K562 (cell line): ENCODE measurements at places on chromosomes 4 and X. TPM values are rescaled to one million over a fixed set of nuclear protein-coding genes. Genes with fewer than 3 reads are reported as not detected.

NDNF gene
- polyA plus RNA-seq: not detected in 2 replicates

IGSF1 gene
- 0.96 and 1.0 TPM in 2 replicates for polyA plus RNA-seq

DNA sequence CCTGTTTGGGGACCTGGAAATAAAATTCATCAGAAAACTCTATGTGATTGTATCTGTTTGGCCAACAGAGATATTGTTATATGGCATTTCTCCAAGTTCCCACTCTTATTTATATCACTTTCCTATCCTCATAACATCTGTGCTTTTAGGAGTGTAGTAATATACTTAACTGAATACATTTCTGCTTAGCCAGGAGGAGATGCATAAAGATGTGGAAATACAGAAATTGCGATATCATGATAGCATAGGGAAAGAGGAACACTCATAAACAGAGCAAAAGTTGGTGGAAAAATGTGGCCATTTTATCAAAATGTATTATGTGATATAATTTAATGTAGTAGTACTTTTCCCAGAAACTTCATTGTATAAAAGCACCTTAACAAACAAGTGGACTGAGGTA lies 46.1 kb upstream of the TSPAN7 start:
- no peak for DNase-seq

- DNase-seq: no peak
Measured at GRCh38 chr4:161364681-161365080, 799.1 kb downstream of the FSTL5 start.

DNA sequence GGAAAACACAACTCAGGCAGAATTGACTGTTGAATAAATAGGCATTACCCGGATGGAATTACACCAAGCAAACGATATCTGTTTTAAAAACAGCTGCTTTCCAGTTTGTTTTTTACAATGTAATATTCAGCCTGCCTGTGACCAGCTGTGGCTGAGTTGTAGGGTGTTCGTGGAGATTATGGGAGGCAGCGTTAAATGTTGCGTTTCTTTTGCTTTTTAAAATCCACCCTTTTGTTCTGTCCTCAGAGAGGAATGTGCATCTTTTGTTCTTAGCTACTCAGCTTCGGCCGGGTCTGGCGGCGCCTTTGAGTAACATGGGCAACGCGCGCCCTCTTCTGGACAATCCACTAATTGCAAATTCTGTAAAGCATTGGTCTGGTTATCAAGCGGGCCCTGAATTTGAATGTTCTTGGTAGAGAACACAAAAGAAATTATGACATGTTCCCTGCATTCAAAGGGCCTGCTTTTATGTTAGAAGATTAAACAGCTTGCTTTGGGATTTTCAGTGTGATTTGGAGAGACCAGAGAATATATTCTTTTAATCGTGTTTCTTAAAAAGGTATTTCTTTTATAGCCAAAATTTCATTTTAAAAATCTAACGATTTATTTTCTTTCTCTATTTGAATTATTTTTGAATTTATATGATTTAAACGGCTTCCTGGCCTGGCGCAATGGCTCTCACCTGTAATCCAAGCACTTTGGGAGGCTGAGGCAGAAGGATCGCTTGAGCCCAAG lies 76.3 kb upstream of the TRIM2 start:
- peak; percentile 84 for DNase-seq
